ENCODE measurements at places on chromosomes 4 and X.

DNA sequence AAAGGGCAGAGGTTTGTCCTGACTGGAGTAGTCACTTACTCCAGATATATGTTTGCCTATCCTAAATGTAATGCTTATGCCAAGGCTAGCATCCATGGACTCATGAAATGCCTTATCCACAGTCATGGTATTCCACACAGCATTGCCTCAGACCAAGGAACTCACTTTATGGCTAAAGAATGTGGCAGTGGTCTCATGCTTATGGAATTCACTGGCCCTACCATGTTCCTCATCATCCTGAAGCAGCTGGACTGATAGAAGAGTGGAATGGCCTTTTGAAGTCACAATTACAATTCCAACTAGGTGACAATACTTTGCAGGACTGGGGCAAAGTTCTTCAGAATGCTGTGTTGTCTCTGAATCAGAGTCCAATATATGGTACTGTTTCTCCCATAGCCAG is 1014.8 kb downstream of the RAPGEF2 start:
- no peak for DNase-seq

DNA sequence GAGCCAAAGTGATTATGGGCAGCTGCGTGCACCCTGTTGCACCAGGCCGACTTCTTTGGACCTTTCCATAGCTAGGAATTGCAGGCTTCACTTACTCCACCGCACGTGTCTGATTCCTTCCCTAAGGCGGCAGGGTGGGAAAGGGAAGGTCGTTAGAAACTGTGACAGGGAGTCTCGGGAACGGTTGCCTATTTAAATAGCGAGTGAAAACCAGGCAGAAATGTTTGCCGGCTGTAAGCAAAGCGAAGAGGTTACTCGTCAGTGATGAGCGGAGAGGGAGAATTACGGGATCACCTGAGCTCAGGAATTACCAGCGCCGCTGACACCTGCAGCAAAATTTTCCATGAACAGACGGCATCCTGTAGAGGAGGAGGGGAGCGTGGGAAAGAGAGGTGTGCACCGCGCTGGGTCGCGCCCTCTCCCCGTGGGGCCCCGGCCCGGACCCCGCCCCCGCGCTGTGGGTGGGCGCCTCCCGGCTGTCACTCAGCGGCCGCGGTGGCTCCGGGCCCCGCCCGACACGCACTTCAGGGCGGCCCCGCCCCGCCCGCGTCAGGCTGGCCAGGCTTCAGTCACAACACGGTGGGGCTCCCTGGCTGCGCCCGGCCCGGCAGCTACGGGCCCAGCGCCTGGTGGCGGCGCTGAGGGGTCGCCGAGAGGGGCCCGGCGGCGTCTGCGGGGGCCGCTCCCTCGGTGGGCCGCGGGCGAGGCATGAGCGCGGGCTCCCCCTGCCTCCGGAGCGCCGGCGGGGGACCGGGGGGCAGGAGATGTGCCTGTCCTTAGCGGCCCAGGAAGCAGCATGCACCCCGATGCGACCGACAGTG is at the start of gene SNX25:
TSS of gene SNX25 (plus strand) at position 568 of the 821 bp plus-strand sequence. CDS start at position 797, 229 bp downstream.
- peak; percentile 54 for DNase-seq

GRCh38 chr4:101184668-101185067 is 162.7 kb downstream of the PPP3CA start:
- no peak for DNase-seq

GRCh38 chrX:140091125-140091886 is 126.0 kb upstream of the CXorf66 start:
- DNase-seq, result no peak

GRCh38 chr4:96093563-96093962 is 253.7 kb downstream of the PDHA2 start:
- no peak for DNase-seq

GRCh38 chr4:53906606-53907190 is 157.7 kb downstream of the CHIC2 start:
- no peak for DNase-seq

DNA sequence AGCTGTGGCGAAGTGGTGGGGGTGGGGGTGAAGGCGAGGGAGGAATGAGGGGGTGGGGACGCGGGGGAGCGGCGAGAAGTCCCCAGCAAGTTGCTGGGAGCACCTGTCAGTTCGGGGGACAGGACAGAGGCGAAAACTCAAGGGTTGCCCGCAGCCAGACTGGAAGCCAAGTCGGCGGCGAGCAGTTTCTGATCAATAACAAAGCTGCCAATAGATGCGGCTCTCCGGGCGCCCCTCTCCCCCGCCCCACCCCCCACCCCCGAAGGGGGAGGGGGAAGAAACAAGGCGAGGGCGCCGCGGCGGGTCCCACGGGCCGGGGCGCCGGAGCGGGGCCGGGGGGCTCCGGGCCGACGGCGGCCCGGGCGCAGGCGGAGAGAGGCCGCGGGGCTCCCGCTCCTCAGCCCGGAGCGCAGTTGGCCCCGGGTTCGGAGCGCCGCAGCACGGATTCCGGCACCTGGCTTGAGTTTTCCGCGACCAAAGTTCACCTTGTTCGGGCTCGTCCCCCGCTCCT is 379 bp downstream of the PDGFC start:
- no peak for DNase-seq

- DNase-seq, result no peak
These were observed 330.2 kb upstream of the F9 start for GRCh38 chrX:139200346-139200745.

DNA sequence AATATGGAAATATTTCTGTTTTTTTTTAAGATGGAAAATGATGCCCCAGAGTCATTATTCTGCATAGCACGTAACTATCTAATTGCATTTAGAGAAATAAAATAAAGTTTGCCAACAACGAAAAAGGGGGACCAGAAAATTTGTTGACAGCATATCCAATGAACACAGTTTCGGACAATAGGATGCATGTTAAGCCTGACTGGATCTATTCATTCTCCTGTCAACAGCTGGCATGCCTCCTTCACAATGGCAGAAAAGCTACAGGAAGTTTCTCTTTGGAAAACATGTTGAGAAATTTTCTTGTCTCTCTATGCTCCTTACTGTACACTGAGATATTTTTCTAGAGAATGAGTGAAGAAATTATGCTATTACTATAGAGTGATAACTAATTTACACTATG is 262.5 kb downstream of the GRID2 start:
- DNase-seq, result no peak

Data from bronchial epithelial cell (primary cell).